ENCODE measurements at places on chromosomes 6 and 20. TPM values are rescaled to one million over a fixed set of nuclear protein-coding genes. Genes with fewer than 3 reads are reported as not detected.

The MCCD1 gene
- total RNA-seq: not detected

The CCM2L gene
- total RNA-seq: not detected

The CENPB gene
- total RNA-seq: 50.0 TPM

The TSPO2 gene
- total RNA-seq: not detected

The PRICKLE4 gene
- total RNA-seq: not detected

The L3MBTL1 gene
- total RNA-seq: 13.5 TPM

The XKR7 gene
- 0.05 TPM for total RNA-seq

The TMEM30A gene
- 61.1 TPM for total RNA-seq

The SYCP2 gene
- total RNA-seq: 2.5 TPM

The FOXO3 gene
- total RNA-seq: 11.6 TPM

The HSPA12B gene
- not detected for total RNA-seq

The STMND1 gene
- not detected for total RNA-seq

The C6orf132 gene
- total RNA-seq: not detected

The RBPJL gene
- total RNA-seq: not detected

The SLC13A3 gene
- 0.24 TPM for total RNA-seq

The CST2 gene
- not detected for total RNA-seq

The PXDC1 gene
- 0.29 TPM for total RNA-seq

The B3GALT4 gene
- 43.4 TPM for total RNA-seq

The BIRC7 gene
- total RNA-seq: not detected

The CFAP206 gene
- not detected for total RNA-seq

The LYRM2 gene
- 32.0 TPM for total RNA-seq

The HDGFL1 gene
- not detected for total RNA-seq

The TRAPPC3L gene
- not detected for total RNA-seq

The LBP gene
- not detected for total RNA-seq

The TCF21 gene
- total RNA-seq: not detected

The OR12D3 gene
- not detected for total RNA-seq

The GSTA2 gene
- not detected for total RNA-seq

The SLC22A1 gene
- 1.2 TPM for total RNA-seq

The EYA2 gene
- total RNA-seq: not detected

The DXO gene
- 44.3 TPM for total RNA-seq

The SSTR4 gene
- not detected for total RNA-seq

The OPN5 gene
- not detected for total RNA-seq

The ABRACL gene
- total RNA-seq: 107 TPM

The FOXA2 gene
- total RNA-seq: not detected

The R3HDML gene
- not detected for total RNA-seq

The DPPA5 gene
- total RNA-seq: not detected

The ARMC12 gene
- 1.4 TPM for total RNA-seq

The GTSF1L gene
- not detected for total RNA-seq

The GHRH gene
- not detected for total RNA-seq

The MPC1 gene
- total RNA-seq: 31.1 TPM

The STX11 gene
- total RNA-seq: 11.6 TPM

The TCP11 gene
- total RNA-seq: not detected

The RBBP8NL gene
- total RNA-seq: not detected

The PPP1R3D gene
- 7.5 TPM for total RNA-seq

The SLC12A5 gene
- total RNA-seq: not detected

The TFAP2C gene
- total RNA-seq: not detected

The KCNQ5 gene
- total RNA-seq: 7.2 TPM

The MTFR2 gene
- 14.2 TPM for total RNA-seq

The OR2H2 gene
- not detected for total RNA-seq

The RSPH9 gene
- not detected for total RNA-seq

The BPIFA1 gene
- not detected for total RNA-seq

The BNIP5 gene
- total RNA-seq: not detected

The SLC26A8 gene
- not detected for total RNA-seq

The CASS4 gene
- 14.9 TPM for total RNA-seq

The GABRR2 gene
- 1.5 TPM for total RNA-seq

The PKIB gene
- total RNA-seq: 0.89 TPM

The TPX2 gene
- 0.96 TPM for total RNA-seq

Measured in naive thymus-derived CD4-positive, alpha-beta T cell (primary cell).